Substantia nigra (tissue), 51 donors: ENCODE measurements at places on chromosomes 2 and 18.

GRCh38 chr2:171514908-171515582 lies 7.2 kb upstream of the CYBRD1 start:
- no peak for DNase-seq

GRCh38 chr2:217421834-217422233 lies 562.0 kb upstream of the TNP1 start:
- no peak for DNase-seq

- DNase-seq = no peak
Measured at GRCh38 chr18:31783059-31783458, 22.4 kb upstream of the SLC25A52 start.

GRCh38 chr2:85705680-85706039 lies 11.5 kb downstream of the GNLY start:
- no peak for DNase-seq

GRCh38 chr2:240134956-240135520 lies 1.1 kb downstream of the COPS9 start:
- no peak for DNase-seq

DNA sequence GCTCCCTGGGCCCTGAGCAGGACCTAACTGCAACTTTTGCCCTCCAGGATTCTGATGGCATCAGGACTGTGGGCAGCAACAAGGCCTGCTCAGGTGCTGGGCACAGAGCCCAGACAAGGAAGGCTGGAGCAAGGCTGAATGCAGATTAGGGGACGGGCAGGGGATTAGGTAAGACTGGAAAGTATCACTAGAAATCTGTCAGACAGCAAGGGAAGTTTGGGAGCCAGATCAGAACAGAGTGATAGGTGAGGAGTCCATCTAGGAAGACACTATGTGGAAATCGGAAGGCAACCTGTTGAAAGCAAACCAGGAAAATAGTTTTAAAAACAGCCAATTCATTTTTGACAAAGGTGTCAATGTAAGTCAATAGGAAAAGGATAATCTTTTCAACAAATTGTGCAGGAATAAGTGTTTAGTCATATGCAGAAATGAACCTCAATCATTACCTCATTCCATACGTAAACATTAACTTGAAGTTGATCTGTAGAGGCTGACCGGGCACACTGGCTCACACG lies 56.4 kb upstream of the STPG4 start:
- no peak for DNase-seq

DNA sequence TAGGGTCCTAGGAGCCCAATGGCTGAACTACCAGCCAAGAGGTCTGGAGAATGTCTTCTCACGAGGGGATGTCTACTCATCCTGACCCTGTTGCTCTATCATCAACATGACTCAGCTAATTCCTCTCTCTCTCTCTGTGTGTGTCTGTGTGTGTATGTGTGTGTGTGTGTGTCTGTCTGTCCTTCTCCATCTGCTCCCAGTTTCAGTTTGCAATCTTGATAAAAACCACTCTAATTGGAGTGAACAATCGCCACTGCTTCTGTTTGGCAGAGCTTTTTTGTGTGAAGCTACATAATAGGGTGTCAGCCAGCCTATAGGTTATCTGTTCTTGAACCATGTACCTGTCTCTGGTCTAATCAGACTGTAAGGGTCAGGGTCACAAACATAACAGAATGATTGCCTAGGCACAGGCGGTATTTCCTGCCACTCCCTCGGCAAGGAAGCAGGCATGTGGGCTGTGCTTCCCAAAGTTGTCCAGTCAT lies 219.8 kb downstream of the SH3BP4 start:
- no peak for DNase-seq
